ENCODE measurements at places on chromosomes 6 and 20. TPM values are rescaled to one million over a fixed set of nuclear protein-coding genes. Genes with fewer than 3 reads are reported as not detected.

The PLCB4 gene
- total RNA-seq, result 10.0 TPM

DNA sequence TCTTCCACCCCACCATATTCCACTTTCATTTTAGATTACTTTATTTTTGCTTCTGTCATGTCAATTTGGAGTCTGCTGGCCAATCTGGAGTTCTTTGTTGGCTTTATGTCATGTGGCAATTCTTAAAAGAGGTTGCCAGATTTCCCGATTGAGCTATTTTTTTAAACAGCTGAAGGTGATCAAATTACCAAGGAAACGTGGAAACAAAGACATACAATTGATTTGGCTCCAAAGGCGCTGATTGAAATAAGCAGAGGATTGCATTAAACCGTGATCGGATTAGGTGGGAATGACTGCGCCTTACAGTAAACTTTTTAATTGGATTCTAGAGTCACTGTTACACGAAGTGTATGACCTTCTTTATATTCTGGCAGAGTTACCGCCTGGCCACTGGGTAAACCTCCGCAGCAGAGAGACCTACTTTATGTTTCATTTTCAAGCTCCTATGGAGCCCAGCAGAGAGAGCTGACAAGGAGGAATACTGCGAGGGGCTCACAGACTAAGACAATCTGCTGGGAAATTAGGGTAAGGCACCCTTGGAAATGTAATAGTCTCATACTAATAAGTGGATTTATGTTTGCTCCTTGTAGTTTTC is 37.9 kb downstream of the SIM1 start:
- DNase-seq, result no peak

- peak; percentile 56 for DNase-seq
These were observed 86.9 kb downstream of the SOBP start for GRCh38 chr6:107576852-107577251.

The RFX6 gene
- not detected for total RNA-seq

GRCh38 chr6:146911635-146912215 is 292.5 kb upstream of the STXBP5 start:
- no peak for DNase-seq

DNA sequence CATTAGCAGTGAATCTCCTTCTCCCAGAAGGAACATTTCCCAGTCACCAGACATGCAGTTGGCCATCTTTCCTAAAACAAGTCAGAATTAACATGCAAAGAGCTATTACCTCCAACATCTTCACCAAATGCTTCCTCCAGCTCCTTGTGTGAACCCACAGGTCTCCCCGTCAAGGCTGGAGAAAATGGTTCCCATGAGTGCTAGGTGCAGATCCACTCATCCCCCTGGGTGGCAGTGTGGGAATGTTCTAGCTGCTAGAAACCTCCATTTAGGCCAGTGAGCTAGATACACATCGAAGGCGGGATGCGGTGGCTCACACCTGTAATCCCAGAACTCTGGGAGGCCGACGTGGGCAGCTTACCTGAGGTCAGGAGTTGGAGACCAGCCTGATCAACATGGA is 603.9 kb upstream of the SLC35B3 start:
- no peak for DNase-seq

GRCh38 chr6:130259557-130259956 is 36.8 kb upstream of the SAMD3 start:
- DNase-seq, result no peak

Data from Caki2 (cell line).